ENCODE measurements at places on chromosomes 16 and 17.
A peak's percentile ranks its signal among the peaks of the same experiment; 100 is the strongest.

- no peak for DNase-seq
These were observed 539 bp upstream of the VAMP2 start for GRCh38 chr17:8162997-8163977.

- DNase-seq, result no peak
These were observed 163.4 kb downstream of the ZFHX3 start for GRCh38 chr16:72884573-72884972.

- DNase-seq, result peak; percentile 1
These were observed 21.8 kb downstream of the ACSM1 start for GRCh38 chr16:20675488-20676267.

DNA sequence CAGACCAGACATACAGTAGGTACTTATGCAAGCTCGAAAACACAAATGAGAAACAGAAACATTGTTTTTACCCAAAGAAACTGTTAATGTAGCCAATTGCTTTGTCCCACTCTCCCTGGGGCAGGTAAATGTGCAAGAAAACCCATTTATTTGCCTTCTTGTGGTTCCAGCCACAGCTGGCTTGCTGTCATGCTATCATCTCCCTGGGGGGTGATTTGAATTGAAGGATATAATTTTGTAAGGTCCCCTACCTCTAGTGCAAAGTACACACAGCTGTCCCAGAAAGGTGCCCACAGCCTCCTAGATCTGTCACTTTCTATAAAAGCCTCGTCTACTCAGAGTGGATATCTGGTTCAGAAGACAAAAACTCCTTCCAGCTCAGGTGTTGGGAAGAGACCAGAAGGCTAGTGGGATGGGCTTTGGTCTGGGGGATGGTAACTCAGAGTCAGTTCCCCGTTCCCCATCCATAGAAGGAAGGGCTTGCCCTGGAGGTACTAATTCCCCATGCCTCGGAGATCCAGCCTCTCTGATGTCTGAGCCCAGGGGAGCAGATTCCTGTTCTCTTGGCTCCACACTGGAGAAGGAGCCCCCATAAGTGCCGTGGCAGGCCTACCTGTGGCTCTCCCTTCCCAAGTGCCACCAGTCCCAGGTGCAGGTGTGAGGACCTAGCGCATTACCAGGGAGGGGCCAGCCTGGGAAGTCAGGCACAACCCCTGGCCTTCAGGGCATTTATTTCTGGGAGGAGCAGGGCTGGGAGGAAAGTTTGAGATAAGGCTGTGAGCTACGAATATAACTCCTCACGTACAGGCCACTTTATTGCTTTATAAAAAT lies 2.4 kb upstream of the PRR15L start:
- DNase-seq, result no peak

GRCh38 chr16:87383505-87384161 lies at the start of gene FBXO31:
Gene FBXO31, minus strand, starts transcription at chr16:87383776. Its CDS starts 32 bp downstream, at chr16:87383744.
- DNase-seq, result peak; percentile 79

Measured in stimulated activated CD8-positive, alpha-beta memory T cell treated with anti-CD3 and anti-CD28 coated beads, Interleukin-4, amount 100 ng/mL, for 4 hours (primary cell).